D721Med (cell line): ENCODE measurements at places on chromosomes 11 and 22.

DNA sequence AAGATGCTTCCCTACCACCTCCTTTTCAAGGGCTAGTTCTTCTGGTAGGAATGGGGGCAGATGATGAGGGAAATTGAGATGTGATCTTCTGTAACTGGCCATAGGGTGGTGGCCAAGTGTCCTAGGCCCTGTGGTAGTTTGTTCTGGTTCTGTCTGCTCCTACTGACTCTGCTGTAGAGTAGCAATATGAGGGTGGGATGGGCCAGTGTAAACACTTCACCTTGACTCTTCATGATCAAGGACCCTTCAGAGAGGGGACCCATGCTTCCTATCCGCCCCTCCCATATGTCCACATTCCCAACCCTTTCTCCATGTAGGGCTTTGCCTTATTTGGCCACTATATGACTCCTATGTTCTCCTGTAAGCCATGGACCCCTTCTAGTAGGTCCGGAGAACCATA, 230.3 kb upstream of the SESN3 start:
- no peak for DNase-seq

DNA sequence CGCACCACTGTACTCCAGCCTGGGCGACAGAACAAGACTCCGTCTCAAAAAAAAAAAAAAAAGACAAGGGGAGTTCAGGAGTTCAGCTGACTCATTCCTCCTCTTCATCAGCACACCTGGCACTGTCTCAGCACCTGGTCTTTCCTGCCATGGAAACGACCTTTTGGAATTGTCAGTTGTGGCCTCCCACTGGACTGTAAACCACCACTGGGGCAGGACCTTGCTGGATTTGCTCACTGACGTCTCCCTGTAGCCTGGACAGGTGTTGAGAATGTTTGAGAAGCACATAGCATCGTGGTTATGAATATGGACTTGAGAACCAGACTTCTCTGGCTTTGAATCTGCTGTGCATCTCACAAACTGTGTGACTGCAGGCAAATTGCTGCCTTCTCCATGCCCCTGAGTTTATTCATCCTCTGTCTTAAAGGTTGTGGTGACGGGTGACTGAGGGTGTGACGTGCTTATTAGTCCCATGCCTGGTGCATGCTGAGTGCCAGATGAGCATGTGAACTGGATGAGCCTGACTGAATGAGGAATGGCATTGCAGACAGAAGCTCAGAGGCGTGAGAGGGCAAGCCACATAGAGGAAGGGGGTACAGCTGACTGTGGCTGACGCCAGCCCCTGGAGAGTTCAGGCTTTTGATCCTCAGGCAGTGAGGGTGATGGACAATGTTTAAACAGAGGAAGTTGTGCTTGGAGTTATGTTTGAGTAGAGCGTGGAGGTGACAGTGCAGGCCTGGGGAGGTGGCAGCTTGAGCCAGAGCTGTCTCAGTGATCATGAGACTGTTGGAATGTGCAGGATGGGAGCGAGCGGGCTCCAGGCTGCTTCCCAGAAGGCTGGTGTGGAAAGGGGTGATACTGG, 12.7 kb downstream of the TOM1 start:
- DNase-seq, result no peak

- DNase-seq, result no peak
These were observed 66.5 kb upstream of the GRAMD1B start for GRCh38 chr11:123363556-123363955.

- DNase-seq, result no peak
These were observed 34.7 kb downstream of the RNF169 start for GRCh38 chr11:74783241-74783871.

DNA sequence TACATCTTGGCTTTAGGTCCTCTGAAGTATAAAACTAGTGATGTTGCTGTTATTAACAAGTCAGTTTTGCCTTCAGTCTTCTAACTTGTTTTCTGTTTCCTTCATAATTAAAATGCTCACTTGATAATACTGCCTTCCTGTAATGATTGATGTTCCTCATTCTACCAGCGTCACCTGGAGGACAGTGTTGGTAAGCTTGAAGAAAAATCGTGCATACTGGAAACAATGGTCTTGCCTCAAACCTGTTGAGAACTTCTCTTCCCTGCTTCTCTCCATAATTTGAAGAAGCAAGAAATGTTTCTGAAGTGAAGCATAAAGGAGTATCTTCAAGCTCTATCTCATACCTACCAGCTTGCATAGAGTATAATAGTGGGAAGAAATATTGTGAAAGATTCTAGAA, 3.0 kb downstream of the YWHAH start:
- no peak for DNase-seq

- no peak for DNase-seq
These were observed at the start of gene SWAP70 for GRCh38 chr11:9663699-9664275. Gene SWAP70 (plus strand): TSS chr11:9664077. CDS start chr11:9664180, 103 bp downstream.

DNA sequence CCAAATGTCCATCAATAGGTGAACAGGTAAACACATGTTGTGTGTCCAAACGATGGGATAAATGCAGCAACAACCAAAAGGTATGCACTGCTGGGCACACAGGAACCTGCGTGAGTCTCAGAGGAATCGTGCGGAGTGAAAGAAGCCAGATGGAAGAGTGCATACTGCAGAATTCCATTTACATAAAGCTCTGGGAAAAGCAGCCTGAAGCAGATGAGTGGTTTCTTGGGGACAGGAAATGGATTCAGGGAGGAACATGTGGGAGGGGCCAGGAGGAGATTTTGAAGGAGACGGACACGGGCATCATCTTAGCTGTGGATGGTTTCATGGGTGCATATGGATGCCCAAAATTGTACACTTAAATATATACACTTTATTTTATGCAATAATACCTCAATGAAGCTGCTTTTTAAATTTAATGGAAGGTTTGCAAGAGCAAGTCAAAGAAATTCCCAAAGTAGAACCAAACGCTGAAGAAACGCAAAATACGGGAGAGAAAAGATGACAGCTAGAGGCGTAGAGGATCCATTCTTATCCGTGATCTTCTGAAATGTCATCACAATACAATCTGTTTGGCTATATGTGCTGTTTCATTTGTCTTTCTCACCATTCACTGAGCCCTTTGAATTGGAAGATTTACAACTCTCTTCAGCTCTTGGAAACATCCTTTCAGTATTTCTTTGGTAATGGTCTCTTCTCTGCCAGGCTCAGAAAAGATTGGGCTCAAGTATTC, 24.5 kb downstream of the ST14 start:
- DNase-seq, result no peak

DNA sequence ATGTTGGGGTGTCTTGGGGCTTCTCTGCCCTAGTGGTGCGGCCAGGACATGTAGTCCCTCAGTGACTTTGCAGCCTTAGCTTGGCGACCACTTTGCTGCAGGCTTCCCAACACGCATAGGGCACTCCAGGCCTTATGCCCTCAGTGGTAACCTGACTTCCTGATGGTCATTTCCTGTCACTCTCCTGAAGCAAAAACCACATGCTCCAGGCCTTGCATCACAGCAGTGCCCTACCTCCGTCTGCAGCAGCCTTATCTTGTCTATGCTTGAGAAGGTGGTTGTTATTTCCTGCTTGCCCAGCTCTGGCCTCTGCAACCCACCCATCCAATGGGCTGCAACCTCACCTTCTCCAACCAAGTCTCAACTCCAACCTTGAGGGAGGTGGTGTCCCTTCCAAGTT, 33.4 kb upstream of the PISD start:
- DNase-seq, result no peak

GRCh38 chr22:34847072-34847471, 218.9 kb upstream of the ISX start:
- no peak for DNase-seq

DNA sequence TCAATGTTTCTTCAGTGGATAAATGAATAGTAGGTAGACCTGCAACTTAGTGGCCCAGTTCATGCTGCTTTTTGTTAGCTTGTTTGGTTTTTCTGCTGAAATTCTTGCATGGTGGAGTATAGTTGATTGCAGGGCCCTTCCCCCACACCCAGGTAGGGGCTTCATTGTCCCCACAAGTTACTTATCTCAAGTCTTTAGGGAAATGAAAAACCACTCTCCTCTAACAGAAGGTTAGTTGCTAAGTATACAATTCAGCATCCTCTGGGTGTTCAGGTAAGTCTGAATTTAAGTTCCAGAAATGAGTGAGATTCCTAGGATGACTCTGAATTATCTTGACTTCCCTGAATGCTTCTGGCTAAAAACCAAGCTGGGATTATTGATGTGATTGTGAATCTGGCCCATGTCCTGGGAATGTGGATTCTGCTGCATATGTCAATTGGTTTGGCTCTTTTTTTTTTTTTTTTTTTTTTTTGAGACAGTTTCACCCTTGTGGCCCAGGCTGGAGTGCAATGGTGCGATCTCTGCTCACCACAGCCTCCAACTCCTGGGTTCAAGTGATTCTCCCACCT, 40.3 kb downstream of the BCL2L13 start:
- DNase-seq, result no peak

GRCh38 chr11:118078911-118079411, 2.1 kb downstream of the TMPRSS4 start:
- DNase-seq, result no peak

DNA sequence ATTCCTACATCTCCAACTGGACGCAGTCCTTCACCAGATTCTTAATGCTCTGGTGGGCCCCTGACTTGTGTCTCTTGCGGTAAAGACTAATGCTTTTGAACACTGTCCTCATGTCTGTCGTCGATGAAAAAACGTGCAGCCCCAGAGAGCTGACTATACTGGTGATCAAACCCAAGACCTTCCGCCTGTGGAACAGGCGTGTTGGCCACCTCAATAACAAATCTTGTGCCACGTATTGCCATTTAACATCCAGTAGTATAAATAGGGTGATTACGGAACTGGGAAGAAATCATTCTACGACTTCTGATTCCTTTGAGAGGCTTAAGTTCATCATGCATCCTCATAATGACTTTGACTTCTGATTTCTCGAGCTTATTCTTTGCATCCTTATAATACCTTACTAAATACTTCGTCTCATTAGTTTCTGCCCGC, 45.6 kb downstream of the OR4D9 start:
- no peak for DNase-seq

DNA sequence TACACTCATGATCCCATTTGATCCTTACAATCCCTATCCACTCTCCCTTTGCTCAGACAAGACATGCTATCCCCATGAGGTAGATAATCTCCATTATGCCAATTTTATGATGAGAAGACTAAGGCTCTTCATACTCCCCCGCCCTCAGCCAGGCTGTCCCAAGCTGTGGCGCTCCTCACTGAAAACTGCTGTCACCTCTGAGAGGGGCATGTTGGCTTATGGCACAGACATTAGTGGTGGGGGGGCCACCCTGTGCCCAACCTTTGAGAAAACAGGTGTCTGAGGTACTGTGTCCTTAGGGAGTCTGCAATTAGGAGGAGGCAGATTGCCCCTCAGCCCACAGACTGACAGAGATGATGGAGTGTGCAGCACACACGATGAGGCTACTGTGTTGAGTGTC, 2.4 kb downstream of the DDTL start:
- no peak for DNase-seq

GRCh38 chr11:8717544-8717875, 34.9 kb downstream of the RPL27A start:
- DNase-seq, result no peak

- no peak for DNase-seq
These were observed 421.7 kb downstream of the INSC start for GRCh38 chr11:15536438-15536837.

GRCh38 chr22:28143241-28143865, 224.3 kb upstream of the PITPNB start:
- DNase-seq, result no peak

DNA sequence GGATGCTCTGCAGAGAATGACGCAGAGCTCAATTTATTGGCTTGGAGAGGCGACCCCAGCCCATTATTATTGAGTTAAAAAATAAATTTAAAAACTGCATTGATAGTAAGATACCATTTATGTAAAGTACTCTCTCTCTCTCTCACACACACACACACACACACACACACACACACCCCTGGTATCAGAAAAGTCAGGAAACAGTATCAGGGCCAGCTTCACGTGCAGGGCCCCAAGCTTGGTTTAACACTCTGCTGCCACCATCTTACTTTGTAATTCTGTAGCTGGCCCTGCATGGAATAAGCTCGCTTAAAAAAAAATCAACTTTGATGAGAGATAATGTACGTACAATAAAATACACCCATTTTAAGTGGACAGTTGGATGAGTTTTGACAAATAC, 59.8 kb upstream of the CD5 start:
- no peak for DNase-seq

GRCh38 chr22:27785831-27786230, 15.7 kb downstream of the MN1 start:
- no peak for DNase-seq

- DNase-seq, result no peak
These were observed 11.1 kb downstream of the YAP1 start for GRCh38 chr11:102121329-102121728.

DNA sequence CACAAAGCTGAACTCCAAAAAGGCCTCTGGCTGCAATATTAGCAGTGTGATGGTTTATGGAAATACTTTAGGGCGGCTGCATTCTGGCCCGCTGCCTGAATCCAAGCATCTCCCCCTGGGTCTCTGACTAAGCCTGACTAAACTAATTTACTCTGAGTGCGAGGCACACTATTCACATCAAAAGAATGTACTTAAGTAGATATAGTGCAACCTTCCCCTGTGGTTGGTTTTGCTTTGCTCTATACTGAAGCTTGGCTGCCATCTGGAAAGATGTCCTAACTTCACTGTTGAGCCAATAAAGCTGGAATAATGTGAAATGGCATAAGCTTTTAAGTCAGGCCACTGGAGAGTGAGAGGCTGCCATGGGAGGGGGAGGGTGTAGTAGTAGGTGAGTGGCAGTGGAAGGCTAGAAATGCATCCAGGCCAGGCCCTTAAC, 321.6 kb downstream of the AASDHPPT start:
- DNase-seq, result no peak

GRCh38 chr11:35479731-35480130, 45.7 kb downstream of the PAMR1 start:
- no peak for DNase-seq

DNA sequence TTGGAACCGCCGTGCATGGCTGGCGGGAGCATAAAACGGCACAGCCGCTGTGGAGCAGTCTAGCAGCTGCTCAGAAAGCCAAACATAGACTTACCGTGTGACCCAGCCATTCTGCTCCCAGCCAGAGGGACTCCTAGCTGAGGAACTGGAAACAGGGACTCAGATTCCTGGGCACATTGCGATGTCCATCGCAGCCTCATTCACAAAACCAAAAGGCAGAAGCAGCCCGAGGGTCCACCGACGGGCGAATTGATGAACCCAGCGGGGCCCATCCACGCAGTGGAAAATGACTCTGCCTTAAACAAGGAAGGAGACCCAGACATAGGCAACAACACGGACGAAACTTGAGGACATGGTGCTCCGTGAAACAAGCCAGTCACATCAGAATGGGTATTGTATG, 5.7 kb upstream of the MUC5B start:
- DNase-seq, result no peak

DNA sequence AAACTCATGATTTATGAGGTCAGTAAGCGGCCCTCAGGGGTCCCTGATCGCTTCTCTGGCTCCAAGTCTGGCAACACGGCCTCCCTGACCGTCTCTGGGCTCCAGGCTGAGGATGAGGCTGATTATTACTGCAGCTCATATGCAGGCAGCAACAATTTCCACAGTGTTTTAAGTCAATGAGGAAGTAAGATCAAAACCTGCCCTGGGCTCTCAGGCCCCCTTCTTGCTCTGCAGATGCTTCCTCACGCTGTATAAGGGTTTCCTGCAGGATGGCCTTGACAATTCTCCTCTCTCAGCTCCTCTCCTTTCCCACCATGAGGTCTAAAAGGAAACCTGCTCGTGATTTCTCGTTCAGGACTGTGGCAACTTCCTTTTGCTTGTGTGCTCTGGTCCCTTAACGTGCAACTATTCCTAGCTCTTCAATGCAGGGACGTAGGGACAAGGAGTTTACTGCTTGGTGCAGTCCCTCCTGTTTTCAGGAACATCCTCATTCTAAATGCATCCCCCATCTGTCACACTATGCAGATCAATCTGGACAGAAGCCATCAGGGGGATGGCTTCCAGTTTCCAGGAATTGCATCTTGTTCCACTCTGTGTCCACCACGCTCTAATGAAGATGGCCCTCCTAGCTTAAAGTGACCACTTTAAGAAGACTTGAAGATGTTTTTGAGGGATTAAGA, 64.3 kb upstream of the IGLL5 start:
- no peak for DNase-seq
